ENCODE measurements at places on chromosomes 13 and 19.

DNA sequence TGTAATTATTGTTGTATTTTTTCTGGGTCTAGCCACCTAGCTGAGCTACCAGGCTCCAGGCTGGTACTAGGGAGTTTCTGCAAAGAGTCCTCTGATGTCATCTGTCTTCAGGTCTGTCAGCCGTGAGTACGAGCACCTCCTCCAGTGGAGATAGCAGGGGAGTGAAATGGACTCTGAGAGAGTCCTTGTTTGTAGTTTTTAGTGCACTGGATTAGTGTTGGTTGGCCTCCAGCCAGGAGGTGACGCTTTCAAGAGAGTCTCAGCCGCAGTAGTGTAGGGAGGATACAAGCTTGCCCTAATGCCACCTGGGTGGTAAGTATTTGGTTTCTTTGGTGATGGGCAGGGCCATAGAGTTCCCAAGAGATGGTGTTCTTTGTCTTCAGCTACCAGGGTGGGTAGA is 384.8 kb downstream of the SLC7A1 start:
- DNase-seq, result no peak

- DNase-seq, result no peak
Observed at GRCh38 chr19:29880498-29881081, 61.4 kb upstream of the URI1 start.

DNA sequence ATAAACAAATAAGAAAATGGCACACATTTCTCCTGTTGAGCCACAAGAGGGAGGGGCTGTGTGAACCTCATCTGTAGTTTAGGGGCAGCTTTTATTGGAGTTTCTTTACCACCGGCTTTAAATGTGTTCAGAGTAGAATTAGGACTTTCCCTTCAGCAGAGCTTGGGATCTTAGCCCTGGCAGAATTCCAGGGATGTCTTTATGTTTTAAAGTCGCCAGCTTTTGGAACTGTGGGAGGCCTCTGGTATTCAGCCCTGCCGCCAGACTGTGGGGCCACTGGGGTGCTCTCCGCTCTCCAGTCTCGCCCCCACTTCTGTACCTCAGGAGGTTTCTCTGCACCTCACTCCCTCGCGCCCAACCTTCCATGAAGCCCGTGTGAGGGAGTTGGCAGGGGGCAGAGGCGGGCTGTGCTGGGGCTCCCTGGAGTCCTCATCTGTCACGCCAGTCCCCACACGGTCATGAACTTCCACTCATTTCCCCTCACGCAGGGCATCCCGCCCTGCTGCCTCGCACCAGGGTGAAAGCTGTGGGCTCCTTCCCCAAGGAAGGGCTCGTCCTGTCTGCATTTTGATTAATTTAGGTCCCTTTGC is 31.5 kb downstream of the CCDC8 start:
- no peak for DNase-seq

GRCh38 chr13:110726726-110727125 is 13.2 kb downstream of the ING1 start:
- peak; percentile 54 for DNase-seq

GRCh38 chr19:55990831-55991230 is 4.3 kb downstream of the NLRP5 start:
- DNase-seq, result no peak

- no peak for DNase-seq
Observed at GRCh38 chr19:29927944-29928625, 14.0 kb upstream of the URI1 start.

DNA sequence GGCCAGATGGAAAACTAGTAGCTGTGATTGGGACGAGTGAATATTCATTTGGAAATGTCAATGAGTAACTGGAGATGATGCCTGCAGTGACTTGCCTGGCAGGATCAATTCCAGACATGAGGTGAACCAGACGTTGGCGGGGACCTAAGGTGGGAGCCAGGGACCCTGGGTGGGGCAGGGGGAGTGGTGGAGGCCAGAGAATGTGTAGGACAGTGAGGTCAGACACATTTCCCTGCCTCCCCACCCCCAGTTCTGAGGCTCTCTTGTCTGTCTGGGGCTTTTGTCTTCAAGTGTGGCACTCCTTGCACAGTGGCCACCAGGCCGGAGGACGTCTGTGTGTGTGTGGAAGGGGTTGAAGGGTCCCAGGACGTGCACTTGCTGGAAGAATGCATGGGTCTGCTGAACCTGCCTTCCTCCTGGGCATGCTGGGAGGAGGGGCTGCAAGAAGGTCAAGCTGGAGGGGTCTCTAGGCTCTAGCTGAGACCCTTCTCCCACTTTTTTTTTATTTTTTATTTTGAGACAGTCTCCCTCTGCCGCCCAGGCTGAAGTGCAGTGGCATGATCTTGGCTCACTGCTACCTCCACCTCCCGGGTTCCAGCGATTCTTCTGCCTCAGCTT is 51.6 kb downstream of the CHST8 start:
- no peak for DNase-seq

DNA sequence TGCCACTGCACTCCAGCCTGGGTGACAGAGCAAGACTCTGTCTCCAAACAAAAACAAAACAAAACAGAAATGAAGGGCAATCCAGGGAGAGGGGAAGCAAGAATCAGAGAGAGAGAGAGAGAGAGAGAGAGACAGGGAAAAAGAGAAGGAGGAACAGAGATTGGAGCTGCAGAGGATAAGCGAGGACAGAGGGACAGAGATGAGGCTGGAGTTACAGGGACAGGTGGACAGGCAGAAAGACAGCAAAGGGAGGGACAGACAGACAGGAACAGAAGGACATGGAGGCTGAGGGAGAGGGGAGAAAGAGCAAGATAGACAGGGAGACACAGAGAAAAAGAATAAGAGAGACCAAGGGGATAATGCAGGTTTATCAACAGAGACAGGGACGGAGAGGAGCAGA is 1.3 kb upstream of the CRX start:
- DNase-seq, result no peak

GRCh38 chr19:13804830-13805683 is 9.8 kb downstream of the ZSWIM4 start:
- no peak for DNase-seq

- no peak for DNase-seq
Observed at GRCh38 chr13:97234742-97235141, 12.6 kb downstream of the MBNL2 start.

- no peak for DNase-seq
Observed at GRCh38 chr19:44278181-44278690, 18.6 kb downstream of the ZNF233 start.

DNA sequence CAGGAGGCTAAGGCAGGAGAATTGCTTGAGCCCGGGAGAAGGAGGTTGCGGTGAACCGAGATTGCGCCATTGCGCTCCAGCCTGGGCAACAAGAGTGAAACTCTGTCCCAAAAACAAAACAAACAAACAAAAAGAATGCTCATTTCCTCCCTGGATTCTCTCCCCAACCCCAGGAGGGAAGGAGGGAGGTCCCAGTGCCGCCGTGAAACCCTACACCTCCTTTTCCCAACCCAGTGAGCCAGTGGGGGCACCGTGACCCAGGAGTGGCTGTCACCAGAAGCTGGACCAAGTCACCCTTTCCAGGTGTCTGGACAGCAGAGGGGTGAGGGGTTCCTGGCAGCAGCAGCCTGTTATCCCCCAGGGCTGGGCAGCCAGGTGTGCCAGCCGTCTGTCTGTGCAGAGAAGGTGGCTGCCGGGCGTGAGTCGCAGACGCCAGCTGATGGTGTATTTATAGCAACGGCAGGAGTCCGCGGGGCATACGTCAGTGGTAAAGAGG is 23.5 kb downstream of the NFIC start:
- DNase-seq, result no peak

DNA sequence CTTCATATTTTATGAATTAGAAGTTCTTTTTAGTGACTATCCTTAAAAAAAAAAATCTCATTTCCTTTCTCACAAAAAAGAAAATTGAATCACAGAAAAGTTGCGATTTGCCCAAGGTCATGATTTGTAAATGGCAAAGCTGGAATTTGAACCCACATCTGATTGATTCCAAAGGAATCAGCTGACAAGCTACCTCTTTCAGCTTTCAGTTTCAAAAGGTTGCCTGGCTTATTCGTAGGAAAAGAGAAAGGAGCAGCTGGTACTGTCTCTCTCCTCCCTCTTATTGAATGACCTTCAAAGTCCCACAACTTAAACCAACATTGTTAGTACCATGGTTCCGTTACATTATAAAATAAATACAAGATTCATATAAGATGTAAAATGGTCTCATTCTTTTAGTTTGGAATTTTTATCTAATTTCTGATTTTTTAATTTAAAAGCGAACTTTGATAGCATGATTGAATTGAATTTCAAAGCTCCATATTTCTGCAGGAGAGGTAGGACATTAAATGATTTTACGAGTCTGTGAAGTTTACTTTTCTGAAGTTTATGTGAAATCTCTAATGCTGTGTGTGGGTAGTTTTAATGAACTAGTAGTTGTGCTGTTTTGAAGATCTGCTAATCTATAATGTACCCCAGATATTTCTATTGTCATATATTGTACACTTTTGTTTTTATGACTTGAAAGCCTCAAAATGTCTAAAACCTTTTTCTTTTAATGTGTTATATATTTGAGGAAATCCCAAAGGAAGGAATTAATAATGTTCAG is 18.5 kb upstream of the KCTD4 start:
- no peak for DNase-seq

- peak; percentile 84 for DNase-seq
Observed at GRCh38 chr19:6802336-6803035, 30.0 kb downstream of the VAV1 start.

DNA sequence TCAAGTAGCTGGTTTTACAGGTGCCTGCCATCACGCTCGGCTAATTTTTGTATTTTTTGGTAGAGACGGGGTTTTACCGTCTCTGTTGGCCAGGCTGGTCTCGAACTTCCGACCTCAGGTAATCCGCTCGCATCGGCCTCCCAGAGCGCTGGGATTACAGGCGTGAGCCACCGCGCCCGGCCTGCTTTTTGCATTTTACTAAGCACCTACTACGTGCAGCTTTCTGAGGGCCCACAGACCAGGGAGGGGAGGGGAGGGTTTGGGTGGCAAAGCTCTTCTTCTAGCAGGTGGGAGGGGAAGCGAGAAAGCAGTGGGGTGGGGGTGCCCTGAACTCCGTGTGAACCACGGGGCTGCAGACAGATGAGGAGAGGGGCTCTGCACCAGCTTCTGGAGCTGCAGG is 15.0 kb downstream of the PALM start:
- DNase-seq, result no peak

- DNase-seq, result peak; percentile 98
Observed at GRCh38 chr19:55062735-55063491, at the start of gene RDH13. TSS of gene RDH13 (minus strand) at chr19:55063148. CDS start at chr19:55063032, 116 bp downstream.

GRCh38 chr13:99433543-99434075 is 67.7 kb upstream of the TM9SF2 start:
- no peak for DNase-seq

- peak; percentile 80 for DNase-seq
Observed at GRCh38 chr19:43780706-43781525, at the start of gene KCNN4. TSS of gene KCNN4 (minus strand) at chr19:43780973. CDS start at chr19:43780861, 112 bp downstream.

DNA sequence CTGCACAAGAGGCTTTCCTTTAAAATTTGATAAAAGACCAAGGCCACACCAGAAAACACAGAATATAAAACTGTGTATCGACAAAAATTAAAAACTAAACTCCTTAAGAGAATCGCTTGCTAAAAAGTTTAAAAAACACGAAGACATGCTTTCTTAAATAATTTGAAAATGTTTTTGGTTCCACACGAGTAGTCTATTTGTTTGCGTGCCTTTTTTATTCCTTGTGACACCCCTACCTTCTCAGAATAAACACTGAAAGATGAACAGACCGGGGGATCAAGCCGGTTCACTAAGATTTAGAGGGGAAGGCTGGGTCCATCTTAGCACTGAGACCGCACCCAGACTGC is 256.4 kb upstream of the STARD13 start:
- no peak for DNase-seq

GRCh38 chr19:9407827-9408226 is 27.5 kb downstream of the ZNF266 start:
- no peak for DNase-seq

GRCh38 chr13:30364133-30364532 is 56.8 kb upstream of the KATNAL1 start:
- no peak for DNase-seq

- no peak for DNase-seq
Observed at GRCh38 chr13:42418184-42418583, 146.2 kb downstream of the AKAP11 start.

GRCh38 chr19:50475101-50475568 is 1.2 kb upstream of the EMC10 start:
- no peak for DNase-seq

GRCh38 chr13:38862443-38862842 is 128.2 kb downstream of the STOML3 start:
- DNase-seq, result no peak

DNA sequence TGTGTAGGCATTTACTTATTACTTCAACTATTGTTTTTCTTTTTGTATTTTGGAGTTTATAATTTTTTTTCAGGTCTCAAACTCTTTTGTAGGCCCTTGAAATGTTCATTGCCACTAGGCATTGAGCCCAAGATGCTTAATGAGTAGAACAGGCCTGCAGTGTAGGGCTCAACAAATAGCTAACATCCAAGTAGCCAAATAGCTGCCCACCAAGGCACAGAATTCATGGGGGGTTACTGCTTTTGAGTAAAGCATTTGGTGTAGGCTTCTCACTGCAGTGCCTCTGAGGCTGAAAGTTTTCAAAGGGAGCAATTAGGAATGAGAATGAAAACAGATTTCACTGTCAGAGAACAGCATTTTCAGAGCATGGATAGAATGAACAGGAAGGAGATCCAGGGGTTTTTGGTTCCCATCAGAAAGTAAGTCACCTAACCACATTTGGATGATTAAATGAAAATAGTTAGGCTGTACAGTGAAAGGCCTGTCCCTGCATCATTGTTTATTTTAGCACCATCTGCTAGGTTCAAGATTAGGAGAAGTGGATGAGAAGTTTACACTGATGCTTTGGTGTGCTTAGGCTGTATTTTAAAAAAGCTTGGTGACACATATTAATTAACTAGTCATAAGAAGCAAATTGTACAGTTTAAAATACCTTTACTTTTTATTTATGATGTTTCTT is 61.0 kb downstream of the EDNRB start:
- no peak for DNase-seq

DNA sequence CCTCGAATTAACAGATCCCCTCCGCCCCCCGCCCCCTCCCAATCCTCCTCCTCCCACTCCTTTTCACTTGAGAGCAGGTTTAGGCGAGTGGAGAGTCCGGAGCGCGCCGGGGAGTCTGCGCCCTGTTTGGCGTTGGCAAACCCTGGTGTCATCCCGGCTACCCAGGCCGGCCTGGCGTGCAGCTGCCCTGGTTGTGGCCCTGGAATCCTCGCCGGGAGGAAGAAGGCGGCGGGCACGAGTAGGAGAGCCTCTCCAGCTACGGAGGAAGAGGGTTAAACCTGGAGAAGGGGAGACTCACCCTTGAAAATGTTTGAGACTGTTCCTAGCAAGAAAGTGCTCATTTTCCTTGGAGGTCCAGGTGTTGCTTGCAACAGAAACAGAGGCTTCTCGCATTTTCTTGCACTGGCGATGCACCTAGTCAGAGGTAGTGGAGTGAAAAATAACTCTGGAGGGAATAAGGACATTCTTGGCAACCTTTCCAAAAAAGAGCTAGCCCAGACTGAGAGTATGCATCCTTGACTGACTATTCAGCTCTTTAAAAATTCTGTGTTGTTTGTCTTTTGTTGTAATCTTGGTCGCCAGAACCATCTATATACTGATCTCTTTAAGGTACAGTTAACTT is 1.3 kb upstream of the SOX21 start:
- no peak for DNase-seq

Measured in CD4-positive, alpha-beta T cell treated with Interleukin-15 for 1 hour (primary cell).